ENCODE measurements at places on chromosomes 11 and 22.
A peak's percentile ranks its signal among the peaks of the same experiment; 100 is the strongest.

GRCh38 chr11:95076416-95076815 is 9.7 kb downstream of the SRSF8 start:
- peak; percentile 61 for DNase-seq

DNA sequence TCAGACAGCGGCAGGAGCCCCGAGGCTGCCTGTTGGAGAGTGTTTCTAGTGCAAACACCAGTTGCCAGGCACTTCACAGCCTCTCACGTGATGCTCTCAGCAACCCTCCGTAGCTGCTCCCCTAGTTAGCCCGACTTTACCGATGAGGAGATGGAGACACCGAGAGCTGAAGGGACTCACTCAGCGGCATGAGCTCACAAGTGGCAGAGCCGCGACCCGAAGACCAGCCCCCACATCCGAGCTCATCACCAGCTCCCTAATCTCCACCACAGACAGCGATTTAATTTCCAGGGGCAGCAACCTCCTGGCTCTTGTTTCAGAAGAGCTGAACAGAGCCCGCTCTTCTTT is 28.7 kb upstream of the RTL6 start:
- no peak for DNase-seq

DNA sequence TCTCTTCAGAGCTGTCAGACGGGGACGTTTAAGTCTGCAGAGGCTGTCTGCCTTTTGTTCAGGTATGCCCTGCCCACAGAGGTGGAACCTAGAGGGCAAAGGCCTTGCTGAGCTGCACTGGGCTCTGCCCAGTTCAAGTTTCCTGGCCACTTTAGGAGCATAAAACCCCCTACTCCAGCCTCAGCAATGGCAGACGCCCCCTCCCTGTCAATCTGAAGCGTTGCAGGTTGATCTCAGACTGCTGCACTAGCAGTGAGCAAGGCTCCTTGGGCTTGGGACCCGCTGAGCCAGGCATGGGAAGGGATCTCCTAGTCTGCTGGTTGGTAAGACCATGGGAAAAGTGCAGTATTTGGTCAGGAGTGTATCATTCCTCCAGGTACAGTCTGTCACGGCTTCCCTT is 66.6 kb upstream of the TP53I11 start:
- no peak for DNase-seq

- DNase-seq: no peak
Measured at GRCh38 chr11:119081682-119082260, 2.9 kb upstream of the HMBS start.

GRCh38 chr11:2804189-2804588 is 81.4 kb downstream of the CDKN1C start:
- DNase-seq: no peak

GRCh38 chr11:64053699-64054098 is 18.0 kb downstream of the FLRT1 start:
- DNase-seq: no peak

- DNase-seq: no peak
Measured at GRCh38 chr11:78821371-78822306, 247.0 kb upstream of the NARS2 start.

- no peak for DNase-seq
Measured at GRCh38 chr11:67312187-67313021, 9.1 kb downstream of the SSH3 start.

Measured in AG09319 (cell line).